Uterus (tissue), 4 donors: ENCODE measurements at places on chromosomes 3 and 15.

DNA sequence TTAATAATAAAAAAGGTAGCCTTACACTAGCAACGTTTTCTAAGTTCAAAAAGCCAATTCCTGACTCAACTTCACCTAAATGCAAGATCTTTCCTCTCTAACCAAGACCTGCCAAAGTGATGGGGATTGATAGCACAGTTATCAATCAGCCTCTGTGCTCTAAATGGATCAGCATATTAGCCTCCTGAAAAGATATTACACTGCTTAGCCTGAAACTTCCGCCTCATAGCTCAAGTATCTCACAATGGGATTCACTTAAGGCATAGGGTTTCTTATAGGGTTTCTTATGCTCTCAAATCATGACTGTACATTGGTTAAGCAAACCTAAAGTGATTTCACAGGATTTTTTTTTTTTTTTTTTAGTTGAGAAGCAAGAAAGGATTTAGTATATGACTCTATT lies 436 bp upstream of the SLC9A9 start:
- no peak for DNase-seq

DNA sequence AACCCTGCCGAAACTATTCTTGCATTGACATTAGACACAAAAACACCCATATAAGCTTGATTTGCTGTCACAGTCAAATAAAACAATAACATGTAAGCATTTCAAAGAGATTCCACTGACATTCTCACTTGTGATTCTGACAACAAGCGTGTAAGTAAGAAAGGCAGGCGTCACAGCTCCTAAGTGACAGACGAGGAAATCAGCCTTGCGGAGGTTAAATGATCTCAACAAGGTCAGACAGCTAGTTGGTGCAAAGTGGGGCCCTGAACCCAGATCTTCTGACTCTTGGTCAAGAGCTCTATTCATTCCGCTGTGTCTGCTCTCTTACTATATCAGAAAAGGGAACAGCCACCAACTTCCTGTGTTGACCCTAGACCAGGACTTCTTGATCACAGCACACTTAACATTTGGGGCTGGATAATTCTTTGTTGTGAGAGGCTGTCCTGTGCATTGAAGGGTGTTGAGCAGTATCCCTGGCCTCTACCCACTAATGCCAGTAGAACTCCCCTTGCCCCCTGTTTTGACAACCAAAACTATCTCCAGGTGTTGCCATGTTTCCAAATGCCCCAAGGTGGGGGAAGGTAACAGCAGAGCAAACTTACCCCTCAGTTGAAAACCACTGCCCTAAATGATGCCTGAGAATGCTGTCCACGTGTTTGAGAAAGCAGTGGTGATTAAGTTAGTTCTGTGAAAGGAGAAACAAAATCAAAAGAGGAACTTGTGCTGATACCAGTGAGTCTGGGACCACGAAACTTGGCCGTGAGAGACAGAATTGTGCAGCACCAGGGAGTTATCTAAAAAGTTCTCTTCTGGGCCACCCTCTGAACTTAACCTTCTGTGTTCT lies 86.1 kb downstream of the LIPC start:
- no peak for DNase-seq

GRCh38 chr15:71313806-71314205 lies 198.5 kb downstream of the THSD4 start:
- DNase-seq: no peak

DNA sequence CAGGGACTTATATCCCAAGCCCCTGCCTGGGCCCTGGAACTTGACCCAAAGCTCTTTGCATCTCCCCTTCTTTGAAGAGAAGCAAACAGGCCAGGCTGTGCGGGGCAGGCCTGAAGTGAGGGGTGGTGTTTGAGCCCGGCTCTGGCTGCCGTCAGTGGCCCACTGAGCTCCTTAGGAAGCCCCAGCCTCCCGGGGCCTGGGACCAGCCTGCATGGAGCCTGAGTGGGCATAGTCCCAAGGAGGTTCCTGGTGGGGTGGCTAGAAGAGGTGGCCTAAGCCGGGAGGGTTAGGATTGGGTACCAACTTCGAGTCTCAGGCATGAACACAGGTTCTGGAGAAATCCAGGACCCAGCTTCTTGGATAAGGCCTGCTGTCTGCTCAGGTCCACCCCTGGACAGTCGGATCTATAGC lies 6.4 kb downstream of the TMIE start:
- peak; percentile 6 for DNase-seq

- DNase-seq: peak; percentile 30
These were observed 61.2 kb upstream of the LRTM1 start for GRCh38 chr3:54988838-54989630.

- DNase-seq: no peak
These were observed 43.8 kb upstream of the B3GALNT1 start for GRCh38 chr3:161148832-161149475.

DNA sequence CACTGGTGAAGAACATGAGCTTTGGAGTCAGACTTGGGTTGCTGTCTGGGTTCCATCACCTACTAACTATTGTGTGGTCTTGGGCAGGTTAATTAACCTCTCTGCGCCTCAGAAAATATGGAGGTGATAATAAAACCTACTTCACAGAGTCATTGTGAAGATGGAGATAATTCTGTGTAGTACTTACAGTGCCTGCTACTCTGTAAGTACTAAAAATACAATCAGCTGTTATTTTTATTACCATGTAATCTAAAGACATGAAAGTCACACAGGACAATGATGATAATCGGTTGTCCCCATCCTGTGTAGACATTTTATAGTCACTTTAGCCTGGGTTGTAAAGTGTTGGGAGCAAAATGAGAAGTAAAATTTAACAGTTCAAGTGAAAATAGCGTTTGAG lies 334.1 kb downstream of the THSD4 start:
- DNase-seq: no peak

- DNase-seq: no peak
These were observed 22.0 kb downstream of the OR5H15 start for GRCh38 chr3:98188545-98188944.

DNA sequence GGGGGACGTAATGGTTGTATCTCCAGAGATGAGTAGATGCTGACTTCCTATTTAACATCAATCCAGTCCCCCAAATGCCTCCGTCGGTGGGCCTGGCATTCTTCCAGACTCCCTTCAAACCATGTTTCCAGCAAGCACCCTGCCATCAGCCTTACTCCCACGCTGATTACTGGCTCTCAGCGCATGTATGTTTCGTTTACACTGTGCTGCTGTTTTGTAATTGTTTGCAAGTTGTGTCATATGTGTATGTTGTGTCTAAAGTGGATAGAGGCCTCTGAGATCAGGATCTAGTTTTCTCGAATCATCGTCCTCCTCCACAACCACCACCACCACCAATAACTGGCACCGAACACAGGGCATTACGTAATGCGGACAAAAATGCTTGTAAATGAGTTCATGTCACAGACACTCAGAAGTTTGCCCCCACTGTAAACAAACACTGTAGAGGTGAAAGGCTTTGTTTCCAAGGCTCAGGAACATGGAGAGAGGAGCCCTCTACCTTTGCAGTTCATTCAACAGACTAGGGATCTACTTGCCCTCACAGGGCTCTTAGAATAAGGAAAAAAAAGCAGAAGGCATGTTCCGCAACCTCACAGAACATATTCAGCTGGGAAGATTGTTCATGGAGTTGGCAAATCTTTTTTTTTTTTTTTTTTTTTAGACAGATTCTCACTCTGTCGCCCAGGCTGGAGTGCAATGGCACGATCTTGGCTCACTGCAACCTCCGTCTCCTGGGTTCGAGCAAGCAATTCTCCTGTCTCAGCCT lies 46.1 kb upstream of the SEMA4B start:
- no peak for DNase-seq
